Activated CD4-positive, alpha-beta T cell treated with anti-CD3 and anti-CD28 coated beads, Interleukin-10, Interleukin-2, amounts not matched to agents 100 ng/mL and 50 ng/mL, durations not matched to agents 16 hours and 8 hours (primary cell): ENCODE measurements at places on chromosomes 2 and 18.

GRCh38 chr2:12173271-12173942 is 427.0 kb downstream of the LPIN1 start:
- DNase-seq = no peak

DNA sequence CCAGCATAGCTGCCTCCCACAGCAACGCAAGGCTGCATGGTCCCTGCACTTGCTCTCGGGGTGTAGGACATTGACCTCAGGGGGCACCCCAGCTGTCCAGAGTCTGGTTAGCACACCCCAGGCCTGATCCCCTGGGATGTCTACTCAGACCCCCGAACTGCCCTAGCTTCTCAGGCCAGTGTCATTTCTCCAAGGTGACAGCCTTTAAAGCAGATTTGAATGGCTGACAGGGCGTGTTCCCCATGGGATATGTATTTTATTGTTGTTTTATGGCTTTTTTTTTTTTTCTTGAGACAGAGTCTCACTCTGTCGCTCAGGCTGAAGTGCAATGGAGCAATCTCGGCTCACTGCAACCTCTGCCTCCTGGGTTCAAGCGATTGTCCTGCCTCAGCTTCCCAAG is 40.8 kb upstream of the PTMA start:
- DNase-seq = no peak

DNA sequence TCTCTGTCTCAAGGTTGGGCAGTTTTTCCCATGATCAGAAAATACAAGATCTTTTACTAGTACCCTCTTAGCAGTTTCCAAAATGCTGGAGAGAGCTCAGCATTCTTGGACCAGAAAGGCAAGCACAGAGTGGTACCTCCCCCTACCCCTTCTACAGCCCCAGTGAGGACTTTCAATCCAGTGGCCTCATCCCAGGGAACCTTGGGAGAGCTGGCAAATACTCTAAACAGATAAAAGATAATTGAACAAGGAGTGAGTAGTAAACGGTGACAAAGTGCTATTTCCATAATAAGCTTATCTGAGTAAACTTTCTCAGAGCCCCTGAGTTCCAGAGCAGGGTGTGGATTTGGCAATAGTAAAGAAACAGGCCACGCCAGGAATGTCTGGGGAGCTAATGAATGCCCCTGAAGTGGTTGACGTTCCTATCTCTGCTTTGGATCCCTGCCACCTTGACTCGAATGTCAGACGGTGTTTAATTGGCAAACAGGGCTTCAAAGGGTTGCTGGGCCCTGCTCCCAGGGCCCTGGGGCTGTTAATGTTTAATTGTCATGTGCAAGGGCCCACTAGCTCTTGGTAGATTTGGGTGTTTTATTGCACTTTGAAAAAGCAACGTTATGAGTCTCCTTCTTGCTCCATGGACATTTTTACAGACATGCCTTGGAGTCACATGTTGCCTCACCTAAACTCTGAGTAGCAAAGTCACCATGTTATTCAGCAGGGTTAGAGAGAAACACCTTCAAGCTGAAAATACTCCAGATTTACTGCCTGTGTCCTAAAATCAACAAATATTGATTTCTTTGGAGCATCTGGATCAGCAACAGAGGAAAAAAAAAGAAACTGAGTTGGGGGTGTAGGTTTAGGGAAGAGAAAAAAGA is 239.9 kb downstream of the CYRIA start:
- no peak for DNase-seq

DNA sequence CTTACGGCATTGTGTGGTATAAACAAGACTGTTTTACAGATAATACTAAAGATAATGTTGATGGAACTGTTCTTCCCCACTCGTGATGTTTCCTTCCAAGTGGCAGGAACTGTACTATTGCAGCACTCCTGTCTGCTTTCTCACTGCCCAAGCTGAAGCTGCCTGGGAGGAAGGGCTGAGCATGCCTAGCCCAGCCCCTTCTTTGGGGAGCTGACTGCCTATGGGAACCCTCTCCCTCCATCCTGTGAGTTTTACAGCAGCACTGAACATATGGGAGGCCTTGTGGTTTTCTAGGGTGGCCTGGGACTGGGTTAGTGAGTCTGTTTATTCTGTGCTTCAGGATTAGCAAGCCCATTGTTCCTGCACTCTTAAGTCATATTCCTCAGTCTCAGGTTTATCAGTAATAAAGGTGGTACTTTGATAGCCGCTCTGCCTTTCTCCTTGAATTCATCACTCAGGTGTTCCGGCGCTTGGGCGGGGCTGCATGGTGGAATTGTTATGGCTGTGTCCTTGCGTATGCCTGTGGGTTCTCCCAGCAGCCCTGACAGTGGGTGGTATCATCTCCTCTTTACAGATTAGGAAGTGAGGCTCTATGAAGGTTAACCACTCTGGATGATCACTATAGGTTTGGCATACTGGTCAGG is 379.7 kb downstream of the PTPRM start:
- peak; percentile 34 for DNase-seq

GRCh38 chr2:12277241-12278034 is 439.3 kb upstream of the TRIB2 start:
- no peak for DNase-seq

DNA sequence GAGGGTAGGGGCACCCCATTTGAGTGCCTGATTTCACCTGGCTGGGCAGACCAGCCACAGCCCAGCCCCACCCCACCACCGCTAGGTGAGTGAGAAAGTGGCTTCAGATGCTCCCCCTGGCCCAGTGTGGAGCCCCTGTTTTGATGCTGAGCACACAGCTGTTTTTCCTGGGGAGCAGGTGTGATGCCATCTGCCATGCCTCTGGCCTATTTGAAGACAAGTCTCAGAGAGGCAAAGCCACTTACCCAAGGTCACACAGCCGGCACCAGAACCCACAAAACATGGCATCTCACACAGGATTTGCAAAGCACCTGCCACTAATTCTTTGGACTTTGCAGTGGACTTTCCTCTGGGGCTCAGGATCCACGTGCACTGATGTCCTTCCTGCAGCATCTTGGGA is 131.3 kb downstream of the INHBB start:
- DNase-seq = no peak

DNA sequence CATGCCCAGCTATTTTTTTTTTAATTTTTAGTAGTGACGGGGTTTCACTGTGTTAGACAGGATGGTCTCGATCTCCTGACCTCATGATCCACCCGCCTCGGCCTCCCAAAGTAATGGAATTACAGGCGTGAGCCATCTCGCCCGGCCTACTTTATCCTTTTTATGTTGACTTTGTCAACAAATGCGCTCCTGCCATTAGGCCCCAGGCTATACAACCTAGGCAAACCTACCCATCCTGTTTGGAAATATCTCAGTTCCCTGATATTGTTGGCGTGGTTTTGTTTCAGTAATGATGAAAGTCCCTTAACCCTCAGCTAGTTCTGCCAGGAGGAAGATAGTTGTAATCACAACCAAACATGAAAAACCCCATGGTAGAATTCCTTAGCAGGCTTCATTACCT is 249.4 kb upstream of the SOX11 start:
- DNase-seq = no peak

DNA sequence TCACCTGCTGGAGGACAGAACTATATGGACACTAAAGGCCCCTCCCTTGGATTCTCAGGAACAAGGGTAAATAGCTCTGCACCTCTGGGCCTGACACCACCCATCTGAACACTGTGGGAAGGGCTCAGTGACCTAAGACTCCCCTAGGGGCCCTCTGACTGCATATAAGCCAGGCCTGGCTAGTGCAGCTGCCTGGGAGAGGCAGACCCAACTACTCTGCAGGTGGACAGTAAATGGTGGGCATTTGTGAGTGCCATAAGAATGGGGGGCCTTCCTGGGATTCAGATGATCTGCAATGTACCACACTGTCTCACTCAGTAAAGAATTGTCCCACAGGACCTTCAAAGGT is 11.2 kb upstream of the WIPF1 start:
- DNase-seq = peak; percentile 50

DNA sequence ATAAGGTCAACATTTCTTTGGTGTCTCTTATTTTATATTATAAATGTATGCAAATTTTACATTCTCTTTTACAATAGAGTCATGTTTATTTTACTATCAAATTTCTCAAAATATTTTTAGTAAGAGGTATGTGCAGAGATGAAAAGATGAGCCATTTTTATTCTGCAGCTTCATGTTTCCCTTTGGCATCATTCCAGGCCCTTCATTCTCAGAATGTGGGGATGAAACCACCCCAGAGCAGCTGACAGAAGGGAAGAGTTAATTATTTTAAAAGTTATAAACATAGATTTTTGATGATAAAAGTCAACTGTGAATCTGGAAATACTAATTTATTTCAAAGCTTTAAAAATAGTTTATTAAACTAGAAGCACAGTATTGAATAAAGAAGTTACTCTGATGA is 12.8 kb upstream of the FSHR start:
- no peak for DNase-seq

DNA sequence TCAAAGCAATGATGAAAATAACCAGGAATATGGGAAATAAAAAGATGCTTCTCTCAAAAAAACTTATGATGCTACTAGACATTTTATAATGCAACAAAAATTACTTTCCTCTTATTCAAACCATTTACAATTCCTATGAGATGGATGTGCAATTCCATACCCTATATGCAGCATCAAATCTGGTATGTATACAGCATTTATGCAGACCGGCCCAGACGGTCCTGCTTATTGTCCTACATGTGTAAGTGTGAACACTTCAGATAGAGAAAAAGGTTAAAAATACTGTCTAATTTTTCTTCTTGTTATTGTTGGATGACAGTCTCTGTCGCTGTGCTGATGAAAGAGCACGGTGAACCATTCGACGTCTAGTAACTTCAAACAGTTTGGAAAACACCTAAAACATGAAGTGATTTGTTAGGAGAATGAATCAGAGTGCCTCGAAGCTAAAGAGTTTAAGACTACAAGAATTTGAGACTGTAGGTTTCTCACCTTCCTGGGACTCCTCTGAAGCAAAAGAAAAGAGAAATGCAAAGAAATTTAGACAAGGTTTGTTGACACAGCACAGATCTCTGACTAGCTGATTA is 80.8 kb downstream of the ATL2 start:
- DNase-seq = no peak

DNA sequence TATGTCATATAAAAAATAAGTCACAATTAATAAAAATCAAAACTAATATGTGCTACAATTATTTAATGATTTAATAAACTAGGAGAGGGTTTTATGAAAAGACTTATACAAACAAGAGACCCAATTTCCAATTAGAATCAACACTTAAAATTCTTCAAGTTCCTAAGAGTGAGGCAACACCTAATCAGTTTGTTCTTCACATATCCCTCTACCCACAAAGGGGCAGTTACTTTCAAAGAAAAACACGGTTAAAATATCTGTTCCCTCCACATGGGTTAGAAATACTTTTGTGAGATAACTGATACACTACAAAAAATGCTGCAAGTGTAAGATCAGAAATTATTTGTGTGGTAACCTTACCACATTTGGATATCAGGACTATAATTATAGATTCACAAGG is 357.0 kb downstream of the ERBB4 start:
- DNase-seq = no peak

- DNase-seq = no peak
These were observed 73.1 kb downstream of the SPATS2L start for GRCh38 chr2:200379481-200380090.
